ENCODE measurements at places on chromosomes 1 and 21. TPM values are rescaled to one million over a fixed set of nuclear protein-coding genes. Genes with fewer than 3 reads are reported as not detected.

DNA sequence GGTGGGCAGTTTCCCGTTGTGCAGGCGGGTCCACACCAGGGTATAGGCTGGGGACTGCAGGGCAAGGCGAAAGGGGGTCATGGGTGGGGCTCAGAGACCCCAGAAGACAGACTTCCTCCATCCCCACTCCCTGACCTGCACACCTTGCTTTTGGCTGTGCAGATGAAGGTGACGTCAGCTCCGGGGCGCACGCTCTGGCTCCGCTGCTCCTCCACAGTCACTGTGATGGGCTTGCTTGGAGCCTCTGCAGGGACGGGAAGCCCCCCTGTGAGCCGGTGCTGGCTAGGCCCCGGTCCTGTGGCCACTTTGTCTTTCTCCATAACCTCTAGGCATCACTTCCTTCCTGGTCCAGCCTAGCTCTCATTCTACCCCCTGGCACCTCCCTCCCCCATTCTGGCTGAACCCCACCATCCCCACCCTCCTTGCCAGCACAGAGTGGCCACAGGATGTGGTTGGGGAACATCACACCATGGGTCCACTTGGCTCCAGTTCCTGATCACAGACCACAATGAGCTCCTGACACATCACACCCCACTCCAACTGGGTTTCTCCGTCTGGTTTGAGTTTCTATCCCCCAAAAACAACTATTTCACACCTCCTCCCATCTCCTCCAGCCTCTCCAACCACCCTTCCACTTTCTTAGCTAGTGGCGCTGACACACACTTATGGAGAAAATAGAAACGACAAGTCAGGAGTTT lies 45.2 kb downstream of the LDLRAD2 start:
- peaks cover 96% of the 10 kb centered on the region for H3K36me3 ChIP-seq
- peaks cover 11% of the 10 kb centered on the region for H3K4me1 ChIP-seq
- H3K4me3 ChIP-seq, result no peak overlapping the region
- H3K27ac ChIP-seq, result no peak overlapping the region

GRCh38 chr1:183390561-183390960 lies 27.6 kb downstream of the NMNAT2 start:
- H3K27ac ChIP-seq, result no peak overlapping the region
- no peaks in the 10 kb centered on the region for H3K36me3 ChIP-seq

DNA sequence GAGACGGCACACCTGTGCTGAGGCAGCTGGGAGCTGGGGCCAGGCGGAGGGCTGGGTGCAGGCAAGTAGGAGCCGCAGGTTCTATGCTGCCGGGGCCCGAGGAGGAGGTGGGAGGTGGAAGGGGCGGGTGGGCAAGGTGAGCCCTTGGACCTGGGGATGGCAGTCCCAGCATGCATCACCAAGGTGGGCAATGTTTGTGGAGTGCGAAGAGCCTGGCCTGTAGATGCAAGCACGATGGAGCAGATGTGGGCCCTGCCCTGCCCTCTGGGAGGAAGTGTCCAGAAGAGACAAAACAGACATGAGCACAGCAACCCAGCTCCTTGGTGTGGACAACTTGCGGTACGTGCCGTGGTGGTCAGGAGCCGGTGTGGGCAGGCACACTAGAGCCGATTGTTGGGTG lies 28.3 kb upstream of the AJAP1 start:
- H3K4me3 ChIP-seq, result no peak overlapping the region
- no peaks in the 10 kb centered on the region for H3K4me1 ChIP-seq
- H3K27me3 ChIP-seq, result no peaks in the 10 kb centered on the region

GRCh38 chr1:28112388-28113241 lies 24.2 kb upstream of the EYA3 start:
- no peaks in the 10 kb centered on the region for H3K36me3 ChIP-seq
- DNase-seq, result peak; percentile 63
- H3K4me1 ChIP-seq, result no peaks in the 10 kb centered on the region
- H3K27me3 ChIP-seq, result no peaks in the 10 kb centered on the region
- no peak overlapping the region for H3K4me3 ChIP-seq
- peak overlapping the region; percentile 73 for H3K27ac ChIP-seq

The AVPR1B gene
- polyA plus RNA-seq, result not detected

GRCh38 chr1:24210195-24210627 lies 23.1 kb upstream of the IFNLR1 start:
- H3K4me1 ChIP-seq, result no peaks in the 10 kb centered on the region
- H3K27me3 ChIP-seq, result no peaks in the 10 kb centered on the region
- no peaks in the 10 kb centered on the region for H3K36me3 ChIP-seq
- no peak overlapping the region for H3K27ac ChIP-seq
- no peak for DNase-seq
- no peak overlapping the region for H3K4me3 ChIP-seq

The LAD1 gene
- polyA plus RNA-seq, result not detected

- H3K27ac ChIP-seq, result no peak overlapping the region
- no peaks in the 10 kb centered on the region for H3K4me1 ChIP-seq
- no peaks in the 10 kb centered on the region for H3K27me3 ChIP-seq
- no peak overlapping the region for H3K4me3 ChIP-seq
- H3K36me3 ChIP-seq, result peaks cover 22% of the 10 kb centered on the region
- DNase-seq, result no peak
These were observed 186.3 kb downstream of the VPS13D start for GRCh38 chr1:12416101-12416500.

The GJA8 gene
- polyA plus RNA-seq, result not detected

DNA sequence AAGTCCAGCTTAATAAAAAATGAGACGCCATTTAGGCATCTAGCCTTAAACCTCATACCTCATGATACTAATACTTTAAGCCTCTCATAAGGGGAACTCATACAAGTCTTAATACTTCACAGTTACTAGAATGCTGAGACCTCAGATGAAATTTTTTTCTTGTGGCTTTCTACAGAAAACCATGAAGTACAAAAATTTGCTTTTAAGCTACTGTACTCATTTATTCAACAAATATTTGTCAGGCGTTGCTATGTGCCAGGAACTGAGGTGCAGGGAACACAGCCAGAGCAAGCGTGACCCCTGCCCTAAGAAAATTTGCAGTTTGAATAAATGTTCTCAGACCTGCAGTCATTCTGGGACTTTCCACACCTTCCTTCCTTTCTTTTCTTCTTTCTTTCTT lies 150.6 kb downstream of the MRPL39 start:
- DNase-seq, result no peak
- H3K27me3 ChIP-seq, result no peaks in the 10 kb centered on the region
- no peaks in the 10 kb centered on the region for H3K4me1 ChIP-seq

DNA sequence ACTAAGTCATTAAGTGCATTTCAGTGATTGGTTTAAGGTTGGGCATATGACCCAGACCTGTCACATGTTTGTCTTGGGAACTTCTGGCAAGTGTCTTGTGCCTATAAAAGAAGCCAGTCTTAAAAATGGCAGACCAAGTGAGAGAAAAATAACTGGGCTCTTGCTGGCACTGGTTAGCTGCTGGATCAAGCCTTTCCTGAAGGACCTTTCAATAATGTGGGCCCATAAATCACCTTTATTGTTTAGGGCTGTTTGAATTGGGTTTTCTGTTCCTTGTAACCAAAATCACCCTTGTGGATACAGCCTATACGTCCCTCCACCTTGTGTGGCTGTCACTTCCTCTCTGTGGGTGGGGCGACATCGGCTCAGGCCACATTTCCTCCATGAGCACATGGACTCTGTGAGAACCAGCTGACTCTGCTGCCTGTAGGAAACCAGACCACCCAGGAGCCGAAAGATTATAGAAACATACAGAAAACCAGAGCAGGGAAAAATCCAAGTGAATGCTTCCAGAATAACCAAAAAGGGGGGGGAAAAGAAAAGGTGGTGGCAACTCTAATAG lies 25.6 kb upstream of the WNT4 start:
- DNase-seq, result no peak
- no peak overlapping the region for H3K4me3 ChIP-seq
- no peaks in the 10 kb centered on the region for H3K27me3 ChIP-seq
- no peaks in the 10 kb centered on the region for H3K36me3 ChIP-seq
- no peaks in the 10 kb centered on the region for H3K4me1 ChIP-seq

The KCNH1 gene
- 0.27 TPM for polyA plus RNA-seq

- no peaks in the 10 kb centered on the region for H3K4me1 ChIP-seq
- no peaks in the 10 kb centered on the region for H3K36me3 ChIP-seq
- DNase-seq, result no peak
- H3K27ac ChIP-seq, result no peak overlapping the region
These were observed 235.6 kb upstream of the CACYBP start for GRCh38 chr1:174764191-174764590.

The OR2T33 gene
- not detected for polyA plus RNA-seq

DNA sequence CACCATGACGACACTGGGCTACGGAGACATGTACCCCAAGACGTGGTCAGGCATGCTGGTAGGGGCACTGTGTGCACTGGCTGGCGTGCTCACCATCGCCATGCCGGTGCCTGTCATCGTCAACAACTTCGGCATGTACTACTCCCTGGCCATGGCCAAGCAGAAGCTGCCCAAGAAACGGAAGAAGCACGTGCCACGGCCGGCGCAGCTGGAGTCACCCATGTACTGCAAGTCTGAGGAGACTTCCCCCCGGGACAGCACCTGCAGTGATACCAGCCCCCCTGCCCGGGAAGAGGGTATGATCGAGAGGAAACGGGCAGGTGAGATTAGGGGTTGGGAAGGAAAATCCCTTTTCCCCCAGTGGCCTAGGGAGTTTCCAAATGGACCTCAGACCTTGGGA lies 13.5 kb downstream of the KCNC4 start:
- H3K27ac ChIP-seq, result no peak overlapping the region
- DNase-seq, result no peak
- H3K4me3 ChIP-seq, result no peak overlapping the region
- H3K27me3 ChIP-seq, result no peaks in the 10 kb centered on the region
- H3K4me1 ChIP-seq, result no peaks in the 10 kb centered on the region

DNA sequence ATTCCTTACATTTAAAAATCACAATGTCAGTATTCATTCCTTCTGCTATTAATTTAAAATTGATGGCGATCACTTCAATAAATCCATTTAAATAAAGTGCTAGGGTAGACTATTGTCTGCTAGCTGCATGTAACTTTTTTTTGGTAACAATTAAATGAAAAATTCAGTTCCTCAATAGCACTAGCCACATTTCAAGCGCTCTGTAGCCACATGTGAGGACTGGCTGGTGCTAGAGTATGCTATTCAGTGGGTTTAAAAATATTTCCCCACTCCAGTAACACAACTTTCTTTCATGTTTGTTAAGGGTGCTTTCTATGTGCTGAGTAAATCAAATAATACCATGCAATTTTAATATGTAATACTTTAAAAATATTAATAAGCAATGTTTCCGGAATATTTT lies 108.2 kb downstream of the LTN1 start:
- H3K27ac ChIP-seq, result peak overlapping the region; percentile 94
- peaks cover 14% of the 10 kb centered on the region for H3K36me3 ChIP-seq
- H3K4me1 ChIP-seq, result peaks cover 10% of the 10 kb centered on the region
- H3K27me3 ChIP-seq, result no peaks in the 10 kb centered on the region

DNA sequence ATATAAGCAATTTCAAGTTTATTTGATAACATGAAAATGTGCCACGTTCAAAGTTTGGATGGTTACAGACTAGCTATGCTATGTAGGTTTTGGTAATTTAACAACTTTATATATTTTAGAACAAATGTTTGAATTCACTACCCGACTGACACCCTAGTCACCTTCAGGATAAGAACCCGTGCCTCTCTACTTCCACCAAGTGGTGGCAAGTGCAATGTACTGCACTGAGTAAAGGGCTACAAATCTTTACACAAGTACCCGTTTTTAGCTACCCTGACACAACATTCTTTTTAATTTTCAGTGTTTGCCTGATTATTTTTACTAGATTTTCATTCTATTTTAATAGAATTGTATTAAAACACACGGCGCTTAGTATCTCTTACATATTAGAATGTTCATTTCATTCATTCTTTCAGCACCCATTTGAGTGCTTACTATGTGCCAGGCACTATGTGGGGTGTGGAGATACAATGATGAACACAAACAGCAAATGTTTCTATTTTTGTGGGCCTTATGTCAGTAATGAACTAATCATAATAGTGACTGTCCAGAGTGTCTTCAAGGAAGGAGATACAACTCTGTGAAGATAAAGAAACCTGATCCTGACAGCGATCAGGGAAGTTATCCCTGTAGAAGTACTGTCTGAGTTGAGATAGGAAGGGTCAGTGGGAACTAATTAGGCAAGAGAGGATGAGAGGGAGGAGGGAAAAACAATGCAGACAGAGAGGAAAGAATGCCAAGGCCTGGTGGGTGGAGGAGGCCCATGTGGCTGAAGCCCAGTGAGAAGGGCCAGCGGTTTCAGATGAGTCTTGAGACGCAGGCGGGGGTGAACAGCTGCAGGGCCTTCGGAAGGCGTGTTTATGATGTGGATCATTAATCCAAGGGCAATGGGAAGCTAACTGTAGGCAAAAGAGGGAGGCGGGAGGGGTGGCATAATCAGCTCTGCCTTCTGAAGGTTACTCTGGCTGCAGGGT lies 3.8 kb downstream of the LCA5L start:
- DNase-seq, result peak; percentile 38
- H3K36me3 ChIP-seq, result no peaks in the 10 kb centered on the region
- H3K27ac ChIP-seq, result peak overlapping the region; percentile 14
- H3K27me3 ChIP-seq, result no peaks in the 10 kb centered on the region
- peaks cover 26% of the 10 kb centered on the region for H3K4me1 ChIP-seq

GRCh38 chr1:94013367-94013878 lies 104.2 kb upstream of the GCLM start:
- no peak overlapping the region for H3K27ac ChIP-seq

DNA sequence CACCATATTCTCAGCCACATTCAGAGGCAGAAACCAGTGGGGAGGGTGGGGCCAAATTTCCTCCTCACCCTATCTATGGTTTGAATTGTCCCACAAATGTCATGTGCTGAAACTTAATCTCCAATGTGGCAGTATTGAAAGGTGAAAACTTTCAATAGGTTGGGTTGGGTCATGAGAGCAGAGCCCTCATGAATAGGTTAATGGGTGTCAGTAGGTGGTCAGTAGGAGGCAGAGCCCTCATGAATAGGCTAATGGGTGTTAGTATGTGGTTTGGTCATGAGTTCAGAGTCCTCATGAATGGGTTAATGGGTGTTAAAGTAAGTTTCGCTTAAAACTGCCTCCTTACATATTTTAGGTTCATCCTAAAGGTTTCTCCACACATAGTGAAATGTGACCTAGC lies 170.0 kb downstream of the FCRL5 start:
- no peak overlapping the region for H3K4me3 ChIP-seq
- no peaks in the 10 kb centered on the region for H3K27me3 ChIP-seq
- H3K4me1 ChIP-seq, result no peaks in the 10 kb centered on the region
- H3K36me3 ChIP-seq, result no peaks in the 10 kb centered on the region
- no peak overlapping the region for H3K27ac ChIP-seq
- DNase-seq, result no peak

- no peak overlapping the region for H3K27ac ChIP-seq
- H3K36me3 ChIP-seq, result no peaks in the 10 kb centered on the region
- no peaks in the 10 kb centered on the region for H3K27me3 ChIP-seq
- DNase-seq, result no peak
- no peaks in the 10 kb centered on the region for H3K4me1 ChIP-seq
These were observed 52.8 kb upstream of the ACADM start for GRCh38 chr1:75671708-75672107.

The IVL gene
- 0.16 TPM for polyA plus RNA-seq

GRCh38 chr21:31366825-31367224 lies 22.8 kb upstream of the TIAM1 start:
- no peaks in the 10 kb centered on the region for H3K36me3 ChIP-seq
- DNase-seq, result no peak
- no peaks in the 10 kb centered on the region for H3K4me1 ChIP-seq

GRCh38 chr1:223007935-223008334 lies 135.1 kb downstream of the TLR5 start:
- no peaks in the 10 kb centered on the region for H3K36me3 ChIP-seq
- H3K27me3 ChIP-seq, result no peaks in the 10 kb centered on the region
- H3K4me3 ChIP-seq, result no peak overlapping the region
- no peak overlapping the region for H3K27ac ChIP-seq
- no peaks in the 10 kb centered on the region for H3K4me1 ChIP-seq

Measured in adrenal gland (tissue), 19 donors.